Stimulated activated CD8-positive, alpha-beta memory T cell treated with anti-CD3 and anti-CD28 coated beads, Interleukin-4, amount 100 ng/mL, for 4 hours (primary cell): ENCODE measurements at places on chromosomes 11 and 22.

DNA sequence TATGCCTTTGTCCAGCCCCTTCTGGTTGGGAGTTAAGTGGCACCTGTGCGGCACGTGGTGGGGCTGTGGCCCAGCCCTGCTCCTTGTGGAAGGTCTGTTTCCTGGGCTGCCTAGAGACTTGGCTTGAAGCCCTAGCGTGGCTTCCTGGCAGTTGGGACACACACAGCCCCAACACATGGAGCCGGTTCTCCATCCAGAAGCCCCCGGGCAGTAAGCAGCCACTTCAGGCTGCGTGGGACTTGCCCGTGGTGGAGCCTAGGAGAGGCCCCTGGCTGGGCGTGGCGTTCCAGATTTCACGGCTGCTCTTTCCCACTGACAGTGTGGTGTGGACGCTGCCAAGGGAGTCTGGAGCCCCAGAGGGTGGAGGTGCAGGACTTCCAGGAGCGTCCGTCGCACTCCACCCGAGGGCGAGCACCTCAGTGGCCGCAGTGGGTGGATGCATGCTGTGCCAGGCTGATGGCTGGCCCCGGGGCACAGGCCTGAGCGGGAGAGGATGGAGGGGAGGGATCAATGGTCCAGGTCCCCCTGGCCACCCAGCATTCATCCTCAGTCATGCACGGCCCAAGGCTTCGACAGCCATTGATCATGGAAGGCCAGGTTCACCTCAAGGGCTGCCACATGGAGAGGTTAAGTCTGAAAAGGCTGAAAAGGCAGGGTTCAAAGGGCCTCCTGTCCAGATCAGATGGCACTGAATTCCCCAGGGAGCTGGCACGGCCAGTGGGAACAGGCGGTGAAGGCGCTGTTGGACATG is 9.3 kb downstream of the CCND1 start:
- no peak for DNase-seq

- no peak for DNase-seq
Measured at GRCh38 chr11:60396382-60396781, at the start of gene MS4A14. Gene MS4A14 (plus strand): TSS chr11:60396459. CDS start chr11:60396579, 120 bp downstream.

GRCh38 chr11:119804698-119805097 is 75.7 kb upstream of the NECTIN1 start:
- no peak for DNase-seq

GRCh38 chr22:36134182-36134581 is 26.4 kb downstream of the APOL3 start:
- DNase-seq: no peak

DNA sequence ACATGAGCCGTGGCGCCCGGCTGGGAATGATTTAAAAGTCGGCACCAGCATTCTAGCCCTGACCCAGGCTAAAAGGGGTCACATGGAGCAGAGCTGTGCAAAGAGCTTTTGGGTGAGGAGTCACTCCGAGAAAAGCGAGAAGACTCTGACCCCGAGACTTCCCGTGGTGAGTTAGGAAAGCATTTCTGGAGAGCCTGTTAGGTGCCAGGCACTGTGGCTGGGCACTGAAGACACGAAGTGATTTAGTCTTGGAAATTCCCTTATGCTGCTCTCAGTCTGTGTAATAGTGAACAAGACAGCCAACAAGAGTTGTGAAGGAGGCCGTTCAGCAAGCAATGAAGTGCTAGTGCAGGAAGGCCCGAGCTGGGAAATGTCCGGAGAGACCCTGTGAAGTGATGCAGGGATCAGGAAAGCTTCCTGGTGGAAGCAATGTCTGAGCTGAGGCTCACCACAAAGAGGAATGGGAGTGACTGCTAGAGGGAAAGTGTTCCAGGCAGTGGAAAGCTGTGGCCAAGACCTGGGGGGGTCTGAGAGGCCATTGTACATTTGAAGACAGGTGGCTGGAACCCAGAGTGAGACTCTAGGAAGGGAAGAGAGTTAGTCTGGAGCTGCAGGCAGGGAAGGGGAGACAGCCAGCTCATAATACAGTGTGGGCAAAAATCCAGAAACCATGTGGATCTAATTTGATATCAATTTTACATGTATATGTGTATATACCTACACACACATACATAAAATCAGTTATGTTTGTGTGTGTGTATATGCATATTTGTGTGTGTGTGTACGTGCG is 31.6 kb downstream of the MARK2 start:
- DNase-seq: no peak

GRCh38 chr11:79150320-79150719 is 290.5 kb downstream of the TENM4 start:
- no peak for DNase-seq

DNA sequence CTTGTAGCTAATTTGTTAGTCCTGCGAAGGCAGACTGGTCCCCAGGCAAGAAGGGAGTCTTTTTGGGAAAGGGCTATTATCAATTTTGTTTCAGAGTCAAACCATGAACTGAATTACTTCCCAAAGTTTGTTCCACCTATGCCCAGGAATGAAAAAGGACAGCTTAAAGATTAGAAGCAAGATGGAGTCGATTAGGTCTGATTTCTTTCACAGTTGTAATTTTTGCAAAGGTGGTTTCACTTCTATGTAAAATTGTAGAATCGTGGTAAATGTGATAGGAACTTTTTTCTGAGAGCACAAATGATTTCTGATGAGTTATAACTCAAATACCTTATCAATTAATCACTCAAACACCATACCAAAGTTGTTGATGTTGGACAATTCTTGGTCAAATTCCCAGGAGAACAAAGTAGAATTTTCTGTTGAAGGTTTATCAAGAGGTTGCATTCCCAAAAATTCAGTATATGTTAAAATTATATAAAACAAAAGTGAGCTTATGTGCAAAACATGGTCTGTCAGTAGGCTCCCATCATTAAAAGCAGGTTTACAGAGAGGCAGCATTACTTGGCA is 2.9 kb upstream of the CTSC start:
- DNase-seq: no peak

DNA sequence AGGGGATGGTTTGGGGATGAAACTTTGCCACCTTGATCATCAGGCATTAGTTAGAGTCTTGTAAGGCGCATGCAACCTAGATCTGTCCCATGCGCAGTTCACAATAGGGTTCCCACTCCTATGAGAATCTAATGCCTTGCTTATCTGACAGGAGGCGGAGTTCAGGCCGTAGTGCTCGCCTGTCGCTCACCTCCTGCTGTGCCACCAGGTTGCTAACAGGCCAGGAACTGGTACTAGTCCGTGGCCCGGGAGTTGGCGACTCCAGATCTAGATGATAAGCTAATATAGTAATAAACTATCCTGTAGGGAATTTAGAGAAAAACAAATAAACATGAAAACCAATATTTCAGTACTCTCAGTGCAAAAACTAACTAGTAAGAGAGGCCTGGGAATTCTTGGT is 155.4 kb upstream of the ANO5 start:
- DNase-seq: no peak

DNA sequence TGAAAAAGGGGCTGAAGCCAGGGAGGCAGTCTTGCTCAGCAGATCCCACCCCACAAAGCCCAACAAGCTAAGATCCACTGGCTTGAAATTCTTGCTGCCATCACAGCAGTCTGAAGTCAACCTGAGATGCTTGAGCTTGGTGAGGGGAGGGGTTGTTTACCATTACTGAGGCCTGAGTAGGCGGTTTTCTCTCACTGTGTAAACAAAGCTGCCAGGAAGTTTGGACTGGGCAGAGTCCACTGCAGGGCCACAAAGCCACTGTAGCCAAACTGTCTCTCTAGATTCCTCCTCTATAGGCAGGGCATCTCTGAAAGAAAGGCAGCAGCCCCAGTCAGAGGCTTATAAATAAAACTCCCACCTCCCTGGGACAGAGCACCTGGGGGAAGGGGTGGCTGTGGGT is 746.1 kb upstream of the LRRC4C start:
- DNase-seq: no peak

DNA sequence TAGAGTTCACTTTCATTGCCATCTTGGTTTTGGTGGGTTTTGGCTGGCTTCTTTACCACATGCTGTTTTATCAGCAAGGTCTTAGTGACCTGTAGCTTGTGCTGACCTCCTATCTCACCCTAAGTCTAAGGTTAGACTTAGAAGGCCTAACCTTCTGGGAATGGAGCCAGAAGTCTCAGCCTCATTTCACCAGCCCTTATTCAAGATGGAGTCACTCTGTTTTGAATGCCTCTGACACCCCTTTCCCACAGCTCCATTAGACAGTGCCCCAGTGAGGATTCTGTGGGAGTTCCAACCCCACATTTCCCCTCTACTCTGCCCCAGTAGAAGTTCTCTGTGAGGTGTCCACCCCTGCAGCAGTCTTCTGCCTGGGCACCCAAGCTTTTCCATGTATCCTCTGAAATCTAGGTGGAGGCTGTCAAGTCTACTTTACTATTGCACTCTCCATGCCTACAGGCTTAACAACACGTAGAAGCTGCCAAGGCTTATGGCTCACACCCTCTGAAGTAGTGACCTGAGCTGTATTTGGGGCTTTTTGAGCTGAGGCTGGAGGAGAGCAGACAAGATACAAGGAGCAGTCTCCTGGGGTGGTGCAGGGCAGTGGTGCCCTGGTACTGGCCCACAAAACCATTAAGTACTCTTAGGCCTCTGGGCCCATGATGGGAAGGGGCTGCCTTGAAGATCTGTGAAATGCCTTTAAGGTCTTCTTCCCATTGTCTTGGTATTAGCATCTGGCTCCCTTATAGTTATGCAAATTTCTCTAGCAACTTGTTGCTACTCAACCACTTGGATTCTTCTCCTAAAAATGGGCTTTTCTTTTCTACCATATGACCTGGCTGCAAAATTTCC is 65.9 kb upstream of the SC5D start:
- DNase-seq: no peak

DNA sequence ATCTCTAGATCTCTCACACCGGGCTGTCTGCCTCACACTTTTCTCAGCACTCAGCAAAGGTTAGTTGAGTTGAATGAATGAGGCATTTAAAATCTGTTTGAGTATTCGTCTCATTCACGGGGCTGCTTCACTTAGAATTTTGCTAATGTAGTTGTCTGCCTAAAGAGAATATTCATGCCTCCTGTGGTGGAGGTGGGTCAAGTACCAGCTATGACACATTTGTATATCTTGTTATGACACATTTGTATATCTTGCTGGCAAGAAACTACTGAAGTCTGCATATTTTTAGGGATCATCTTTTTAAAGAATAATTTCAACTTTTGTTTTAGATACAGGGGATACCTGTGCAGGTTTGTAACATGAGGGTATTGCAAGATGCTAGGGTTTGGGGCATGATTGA is 43.1 kb downstream of the LDLRAD3 start:
- no peak for DNase-seq

GRCh38 chr11:10881892-10882291 is 24.0 kb upstream of the ZBED5 start:
- no peak for DNase-seq

DNA sequence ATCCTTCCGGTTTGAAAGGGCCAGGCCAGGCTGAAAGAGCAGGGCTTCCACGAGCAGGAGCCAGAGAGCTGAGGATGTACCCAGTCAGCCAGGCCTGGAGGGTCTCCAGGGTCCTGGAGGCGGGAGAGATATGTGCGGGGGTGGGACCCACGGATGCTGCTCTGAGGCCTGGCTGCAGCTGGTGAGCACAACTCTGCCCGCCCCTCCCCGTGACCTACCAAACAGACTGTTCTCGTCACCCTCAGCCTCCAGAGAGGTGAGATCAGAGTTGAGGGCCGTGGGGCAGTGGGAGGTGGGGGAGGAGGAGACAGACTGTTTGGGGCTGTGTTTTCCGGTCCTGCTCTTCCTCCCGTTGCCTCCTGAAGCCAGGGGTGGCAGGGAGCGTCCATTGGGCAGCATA is 42.2 kb downstream of the TRIOBP start:
- DNase-seq: no peak
